ENCODE measurements at places on chromosomes 3 and 15.

GRCh38 chr3:49530231-49530630 lies 24.0 kb upstream of the BSN start:
- ATAC-seq: no peak

GRCh38 chr15:48569591-48570302 lies 75.8 kb downstream of the FBN1 start:
- ATAC-seq: no peak

DNA sequence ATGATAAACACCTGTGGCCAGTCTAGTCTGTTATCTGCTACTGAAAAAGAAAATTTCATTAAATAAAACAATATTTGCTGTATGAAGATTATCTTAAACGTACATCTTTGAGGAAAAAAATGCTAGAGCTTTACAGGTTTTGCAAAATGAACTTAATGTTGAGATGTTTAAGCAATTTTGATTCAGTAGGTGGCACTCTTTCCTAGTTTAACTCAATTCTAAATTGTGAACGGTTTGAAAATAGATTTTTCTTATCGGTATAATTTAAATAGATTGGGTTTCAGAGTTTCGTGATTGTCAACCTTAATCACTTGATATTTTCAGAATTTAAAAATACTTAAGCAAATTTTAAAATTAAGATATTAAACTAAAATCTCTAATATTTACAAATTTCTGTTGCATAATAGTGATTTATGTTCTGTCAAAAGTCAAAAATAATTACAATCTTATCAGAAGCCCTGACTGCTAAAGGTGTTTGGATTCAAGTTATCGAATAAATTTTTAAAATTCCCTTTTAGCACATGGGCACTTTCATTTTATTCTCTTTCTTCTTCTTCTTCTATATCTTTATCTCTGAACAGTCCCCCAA lies 7.0 kb upstream of the RNF111 start:
- peak; percentile 63 for ATAC-seq

DNA sequence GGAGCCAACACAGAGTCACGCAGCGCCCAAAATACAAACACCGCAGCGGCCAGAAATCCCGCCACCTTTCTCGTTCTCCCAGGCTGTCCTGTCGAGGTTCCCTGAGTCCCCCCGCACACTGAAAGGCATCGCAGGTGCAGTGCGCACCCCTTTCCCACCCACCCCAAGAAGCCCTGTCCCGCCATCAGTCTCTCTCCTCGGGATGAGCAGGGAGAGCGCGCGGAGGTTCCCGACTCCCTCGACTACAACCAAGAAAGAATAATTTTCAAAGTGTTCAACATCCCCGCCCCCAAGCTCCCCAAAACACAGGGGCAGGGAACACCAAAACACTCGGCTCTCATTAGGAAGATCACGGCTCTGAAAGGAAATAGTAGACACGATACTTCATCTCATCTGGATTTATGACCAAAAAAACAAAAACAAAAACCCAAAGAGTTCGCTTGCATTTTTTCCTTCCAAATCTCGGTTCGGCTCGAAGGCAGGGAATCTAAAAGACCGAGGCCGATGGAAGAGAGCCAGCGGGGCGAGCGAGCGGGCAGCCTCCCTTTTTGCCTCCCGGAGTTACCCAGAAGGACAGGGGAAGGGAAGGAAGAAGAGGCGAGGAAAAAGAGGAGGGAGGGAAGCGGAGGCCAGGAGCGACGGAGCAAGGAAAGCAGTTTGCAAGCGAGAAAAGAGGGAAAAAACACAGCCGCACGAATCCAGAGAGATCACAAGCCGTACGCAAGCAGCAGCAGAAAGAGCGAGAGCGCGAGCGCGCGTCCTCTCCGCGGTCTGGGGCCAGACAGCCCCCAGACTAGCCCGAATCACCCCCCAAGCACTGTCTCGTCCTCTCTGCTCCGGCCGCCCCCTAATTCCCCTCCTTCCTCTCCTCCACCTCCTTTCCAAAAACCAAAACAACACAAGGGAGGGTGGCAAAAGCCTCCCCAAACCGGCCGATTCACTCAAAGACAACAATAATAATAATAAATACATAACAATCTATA lies 808 bp downstream of the BCL6 start:
- ATAC-seq: peak; percentile 18

DNA sequence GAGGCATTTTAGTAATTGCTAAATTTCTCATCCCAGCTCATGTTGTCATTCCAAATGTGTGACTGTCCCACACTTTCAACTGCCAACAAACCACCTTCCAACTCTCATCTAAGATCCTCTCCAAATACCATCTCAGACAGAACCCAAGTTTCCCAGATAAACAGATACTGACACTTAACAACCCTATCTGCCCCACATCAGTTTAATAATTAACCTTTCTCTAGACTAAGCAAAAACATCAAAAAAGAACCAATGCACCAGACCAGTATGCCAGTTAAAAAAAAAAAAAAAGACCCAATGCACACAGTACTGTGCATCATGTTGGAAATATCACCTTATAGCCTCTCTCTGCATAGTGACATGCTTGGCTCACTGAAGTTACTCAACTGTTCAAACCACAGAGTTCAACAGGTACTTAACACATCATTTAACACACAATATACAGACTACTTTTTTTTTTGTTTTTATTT lies 5.5 kb downstream of the SFMBT1 start:
- no peak for ATAC-seq

DNA sequence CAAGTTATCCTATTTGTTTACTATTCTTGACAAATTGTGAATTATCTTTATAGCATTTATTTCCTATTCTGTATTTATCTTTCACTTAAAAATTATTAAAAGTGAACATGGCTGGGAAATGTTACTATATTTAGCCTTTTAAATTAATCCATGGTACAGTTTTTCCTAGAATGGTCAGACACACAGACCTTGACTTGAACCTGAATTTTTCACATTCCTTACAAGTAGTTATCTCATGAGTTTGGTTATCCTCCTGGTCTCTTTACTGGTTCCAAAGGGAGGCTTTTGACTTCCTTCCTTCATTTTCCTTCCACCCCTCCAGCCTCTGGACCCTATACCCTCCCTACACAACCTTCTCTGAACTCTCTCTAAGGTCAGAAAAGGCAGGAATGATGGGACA lies 280.6 kb downstream of the SATB1 start:
- no peak for ATAC-seq

GRCh38 chr3:183180110-183180783 lies 17.7 kb upstream of the LAMP3 start:
- ATAC-seq: no peak

- no peak for ATAC-seq
Measured at GRCh38 chr15:69997813-69998212, 99.9 kb downstream of the TLE3 start.

DNA sequence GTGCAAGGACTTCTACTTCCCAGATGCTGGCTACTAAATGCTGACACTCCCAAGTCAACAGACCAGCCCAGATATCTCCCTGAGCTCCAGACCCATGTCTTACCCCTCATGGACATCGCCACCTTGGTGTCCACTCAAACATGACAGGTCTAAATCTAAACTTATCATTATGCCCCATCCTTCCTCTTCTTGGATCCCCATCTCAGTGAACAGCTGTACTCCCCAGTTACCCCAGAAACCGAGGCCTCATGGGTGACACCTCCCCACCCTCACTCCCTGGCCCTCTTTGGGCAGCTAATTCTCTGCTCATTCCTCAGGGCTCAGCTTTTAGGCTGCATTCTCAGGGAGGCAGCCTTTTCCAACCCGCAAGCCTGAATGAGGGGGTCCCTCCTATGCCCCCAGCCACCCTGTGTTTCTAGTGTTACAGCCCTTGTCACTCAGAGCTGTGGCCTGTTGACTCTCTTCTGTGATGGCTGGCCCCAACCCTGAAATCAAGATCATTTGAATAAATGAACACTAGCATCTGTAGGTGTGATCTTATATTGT lies 5.4 kb downstream of the EHD4 start:
- ATAC-seq: no peak

DNA sequence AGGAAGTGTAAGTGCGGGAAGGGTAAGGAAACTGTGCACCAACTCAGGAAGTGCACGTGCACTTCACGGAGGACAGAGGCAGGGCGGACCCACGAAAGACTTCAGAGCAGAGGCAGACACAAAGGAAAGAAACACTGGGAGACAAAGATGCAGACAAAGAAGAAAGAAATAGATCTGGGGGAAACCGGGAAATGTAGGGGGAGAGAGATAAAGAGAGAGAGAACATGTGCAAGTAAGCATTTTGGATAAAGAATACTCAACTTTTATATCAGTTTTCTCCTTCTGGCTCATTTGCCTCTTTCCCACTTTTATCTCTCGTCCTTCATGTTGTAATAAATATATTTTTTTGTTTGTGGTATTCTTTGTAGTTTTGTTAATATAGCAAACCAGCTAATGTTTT lies 204.2 kb downstream of the WDR72 start:
- no peak for ATAC-seq

DNA sequence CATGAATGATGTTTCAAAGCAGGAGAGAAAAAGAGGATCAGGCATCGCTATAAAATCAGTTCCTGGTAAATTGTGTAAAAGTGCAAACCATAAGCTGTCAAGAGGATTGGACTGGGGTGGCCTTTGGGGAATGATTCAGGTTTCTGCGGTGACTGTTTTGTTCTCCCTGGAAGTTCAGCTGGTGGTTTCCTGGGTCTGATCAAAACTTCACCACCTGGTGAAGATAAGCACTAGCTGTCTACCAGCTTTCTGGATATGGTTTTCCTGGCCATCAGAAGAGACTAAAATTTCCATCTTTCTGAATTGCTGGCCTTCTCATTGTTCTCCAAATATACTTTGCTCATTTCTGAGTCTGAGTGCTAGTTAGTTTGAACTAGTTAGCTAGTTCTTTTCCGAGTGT lies 2.7 kb upstream of the NANOGP8 start:
- no peak for ATAC-seq

DNA sequence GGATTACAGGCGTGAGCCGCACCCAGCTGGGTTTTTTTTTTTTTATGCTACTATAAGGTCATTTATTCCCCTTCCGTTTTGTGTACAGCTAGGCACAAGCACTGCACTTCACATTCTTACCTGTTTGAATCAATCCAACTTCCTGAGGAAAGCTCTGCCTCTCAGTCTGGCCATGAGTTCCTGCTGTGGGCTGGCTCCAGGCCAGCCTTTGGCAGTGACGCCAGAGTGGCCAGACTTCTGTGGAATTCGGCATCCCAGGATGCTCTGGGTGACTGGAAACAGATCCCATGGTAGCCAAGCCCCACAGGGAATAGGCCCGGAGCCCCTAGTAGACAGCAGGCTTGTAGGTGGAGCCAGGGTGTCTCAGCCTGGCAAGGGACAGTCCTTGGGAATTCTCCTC lies 21.5 kb upstream of the TIMP4 start:
- peak; percentile 78 for ATAC-seq

- peak; percentile 89 for ATAC-seq
Measured at GRCh38 chr15:48149858-48150257, 28.2 kb downstream of the MYEF2 start.

GRCh38 chr3:105039004-105039403 lies 327.7 kb upstream of the ALCAM start:
- no peak for ATAC-seq

DNA sequence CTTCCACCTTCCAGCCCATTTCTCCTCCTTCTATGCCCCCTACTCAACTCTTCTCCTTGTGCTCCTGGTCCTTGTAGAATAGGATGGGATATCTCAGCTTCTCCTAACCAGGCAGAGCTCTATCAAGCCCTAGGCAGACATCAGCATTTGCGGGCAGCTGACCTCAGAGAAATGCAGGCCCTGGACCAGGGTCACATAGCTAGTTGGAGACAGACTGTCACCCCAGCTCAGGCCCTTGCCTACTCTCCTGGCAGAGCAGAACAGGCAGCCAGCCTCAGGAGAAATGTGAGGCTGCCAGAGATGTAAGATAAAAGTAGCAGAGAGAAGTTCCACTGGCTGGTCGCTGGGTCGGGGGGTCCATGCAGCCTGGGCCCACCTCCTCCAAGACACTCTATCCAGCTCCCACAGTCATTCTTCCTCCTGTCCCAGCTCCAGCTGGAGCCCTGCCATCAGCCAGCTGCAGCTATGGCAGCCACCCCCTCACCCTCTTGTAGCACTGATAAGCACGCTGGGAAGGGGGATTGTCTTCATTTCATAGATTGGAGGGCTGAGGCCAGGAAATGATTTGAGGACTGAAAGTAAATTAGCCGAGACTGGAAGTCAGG lies 4.0 kb downstream of the CYP8B1 start:
- ATAC-seq: peak; percentile 28

- no peak for ATAC-seq
Measured at GRCh38 chr3:52844290-52844975, 9.6 kb upstream of the MUSTN1 start.

Measured in SK-N-SH treated with all-trans-retinoic acid at 6 μM for 48 hours (cell line).